H1 (cell line): ENCODE measurements at places on chromosomes 11 and 22. TPM values are rescaled to one million over a fixed set of nuclear protein-coding genes. Genes with fewer than 3 reads are reported as not detected.

- no peak for DNase-seq
These were observed 1.2 kb downstream of the ELFN2 start for GRCh38 chr22:37425800-37426705.

DNA sequence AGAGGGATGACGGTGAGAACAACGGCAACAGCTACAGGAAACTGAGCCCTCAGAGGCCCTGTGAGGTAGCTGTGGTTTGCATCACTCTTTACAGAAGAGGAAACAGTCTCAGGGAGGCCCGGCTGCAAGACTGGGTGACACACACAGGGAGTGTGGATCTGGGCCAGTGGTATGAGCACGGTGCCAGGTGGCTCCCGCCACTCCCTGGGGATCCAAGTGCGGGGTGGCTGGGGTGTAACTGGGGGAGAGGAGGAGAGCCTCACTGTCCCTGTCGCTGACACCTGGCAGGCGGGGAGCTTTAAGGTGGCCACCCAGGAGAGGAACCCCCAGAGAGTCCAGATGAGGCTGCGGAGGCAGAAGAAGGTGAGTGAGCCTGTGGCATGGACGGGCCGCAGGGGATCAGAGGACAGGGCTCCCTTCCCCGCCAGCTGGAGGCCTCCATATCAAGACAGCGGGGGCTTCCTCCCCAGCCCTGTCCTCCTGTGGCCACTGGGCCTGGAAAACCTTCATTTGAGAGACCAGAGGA, 5.6 kb downstream of the RGL4 start:
- no peak for DNase-seq

DNA sequence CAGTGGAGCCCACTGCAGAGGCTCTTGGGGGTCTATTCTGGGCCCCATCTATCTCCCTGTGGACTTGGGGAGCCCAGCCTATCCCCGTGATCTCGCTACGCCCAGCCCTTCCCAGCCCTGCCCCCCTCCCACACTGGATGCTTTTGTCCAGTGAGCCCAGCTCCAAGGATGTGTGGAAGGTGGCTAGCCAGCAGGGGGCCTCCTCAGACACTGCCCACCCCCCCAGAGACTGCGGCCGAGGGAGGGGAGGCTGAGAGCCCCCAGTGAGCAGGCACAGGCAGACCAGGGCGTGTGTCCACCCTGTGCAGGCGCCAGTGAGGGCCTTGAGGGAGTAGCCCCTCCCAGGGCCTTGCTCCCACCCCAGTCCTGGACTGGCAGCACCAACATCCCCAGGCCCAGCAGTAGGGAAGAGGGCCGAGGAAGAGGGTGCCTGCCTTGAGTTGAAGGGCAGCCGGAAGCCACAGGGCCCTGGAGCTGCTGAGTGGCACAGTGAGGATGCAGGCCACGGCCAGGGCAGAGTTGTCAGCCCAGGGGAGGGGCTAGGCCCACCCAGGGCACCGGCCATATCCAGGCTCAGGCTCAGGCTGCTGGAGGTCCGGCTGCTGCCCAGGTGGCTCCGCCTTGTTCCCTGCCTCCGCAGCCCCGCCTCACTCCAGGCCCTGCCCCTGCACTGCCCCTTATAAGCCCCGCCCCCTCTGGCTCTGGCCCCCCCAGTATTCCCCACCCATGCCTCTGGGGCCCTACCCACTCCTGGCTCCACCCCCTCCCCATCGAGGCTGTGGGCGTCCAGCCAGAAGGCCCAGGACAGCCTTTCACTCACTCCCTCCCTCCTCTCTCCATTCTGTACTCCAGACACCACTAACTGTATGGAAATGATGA, 28.0 kb downstream of the MOB2 start:
- DNase-seq = peak; percentile 19

GRCh38 chr22:22203048-22203971, 41.3 kb upstream of the VPREB1 start:
- no peak for DNase-seq

Gene HTR3A
- 6.5 and 7.5 TPM in 2 replicates for total RNA-seq
